Thoracic aorta (tissue), 2 donors: ENCODE measurements at places on chromosomes 4 and X. TPM values are rescaled to one million over a fixed set of nuclear protein-coding genes. Genes with fewer than 3 reads are reported as not detected.

- H3K36me3 ChIP-seq = no peaks in the 10 kb centered on the region
- H3K4me3 ChIP-seq = no peak overlapping the region
- H3K27me3 ChIP-seq = no peaks in the 10 kb centered on the region
- no peak overlapping the region for H3K27ac ChIP-seq
- DNase-seq = no peak
- H3K4me1 ChIP-seq = peaks cover 2% of the 10 kb centered on the region
Observed at GRCh38 chr4:74543231-74543781, 98.4 kb downstream of the AREG start.

Gene FRMD7
- total RNA-seq = 0.28 TPM

DNA sequence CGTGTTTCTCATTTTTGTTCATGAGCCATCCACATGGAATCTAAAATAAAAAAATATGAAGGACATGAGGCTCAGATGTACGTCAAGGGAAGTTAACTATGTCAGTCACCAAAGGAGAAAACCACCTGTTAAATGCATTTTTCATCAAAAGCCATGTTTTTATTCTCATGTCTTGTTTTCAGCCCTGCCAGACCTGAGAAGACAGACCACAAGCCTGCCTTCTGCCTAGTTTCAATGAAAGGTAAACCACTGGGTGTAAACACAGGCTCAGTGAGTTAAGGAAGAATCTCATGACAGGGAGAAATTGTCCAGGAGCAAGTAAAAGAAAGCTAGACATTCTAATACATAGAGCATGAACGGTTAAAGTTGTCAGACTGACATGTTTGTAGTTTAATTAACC lies 52.3 kb upstream of the TNIP3 start:
- H3K36me3 ChIP-seq = no peaks in the 10 kb centered on the region
- DNase-seq = no peak
- no peaks in the 10 kb centered on the region for H3K27me3 ChIP-seq
- no peaks in the 10 kb centered on the region for H3K4me1 ChIP-seq
- no peak overlapping the region for H3K27ac ChIP-seq
- no peak overlapping the region for H3K4me3 ChIP-seq

DNA sequence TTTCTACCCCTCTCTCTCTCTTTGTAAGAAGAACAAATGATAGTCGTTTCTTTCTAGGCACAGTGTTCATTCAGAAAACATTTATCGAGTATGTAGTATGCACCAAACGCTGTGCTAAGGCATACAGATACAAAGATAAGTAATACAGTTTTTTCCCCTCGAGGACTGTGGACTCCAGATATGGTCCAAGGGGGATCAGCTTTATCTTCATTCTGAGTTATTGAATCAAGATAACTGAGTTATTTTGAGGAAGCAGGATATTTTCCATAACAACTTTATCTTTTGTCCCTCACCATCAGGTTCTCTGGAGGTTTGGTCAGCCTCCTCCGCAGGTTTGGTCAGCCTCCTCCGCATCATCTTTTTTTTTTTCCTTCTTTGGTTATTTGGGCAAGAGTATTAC lies 15.0 kb downstream of the EREG start:
- H3K27me3 ChIP-seq = no peaks in the 10 kb centered on the region
- no peaks in the 10 kb centered on the region for H3K4me1 ChIP-seq
- H3K27ac ChIP-seq = no peak overlapping the region
- H3K36me3 ChIP-seq = no peaks in the 10 kb centered on the region
- H3K4me3 ChIP-seq = no peak overlapping the region
- DNase-seq = no peak

- DNase-seq = no peak
- peaks cover 3% of the 10 kb centered on the region for H3K4me1 ChIP-seq
- H3K27ac ChIP-seq = peak overlapping the region; percentile 86
- peak overlapping the region; percentile 81 for H3K4me3 ChIP-seq
Observed at GRCh38 chrX:71366674-71367256, 608 bp downstream of the TAF1 start.

DNA sequence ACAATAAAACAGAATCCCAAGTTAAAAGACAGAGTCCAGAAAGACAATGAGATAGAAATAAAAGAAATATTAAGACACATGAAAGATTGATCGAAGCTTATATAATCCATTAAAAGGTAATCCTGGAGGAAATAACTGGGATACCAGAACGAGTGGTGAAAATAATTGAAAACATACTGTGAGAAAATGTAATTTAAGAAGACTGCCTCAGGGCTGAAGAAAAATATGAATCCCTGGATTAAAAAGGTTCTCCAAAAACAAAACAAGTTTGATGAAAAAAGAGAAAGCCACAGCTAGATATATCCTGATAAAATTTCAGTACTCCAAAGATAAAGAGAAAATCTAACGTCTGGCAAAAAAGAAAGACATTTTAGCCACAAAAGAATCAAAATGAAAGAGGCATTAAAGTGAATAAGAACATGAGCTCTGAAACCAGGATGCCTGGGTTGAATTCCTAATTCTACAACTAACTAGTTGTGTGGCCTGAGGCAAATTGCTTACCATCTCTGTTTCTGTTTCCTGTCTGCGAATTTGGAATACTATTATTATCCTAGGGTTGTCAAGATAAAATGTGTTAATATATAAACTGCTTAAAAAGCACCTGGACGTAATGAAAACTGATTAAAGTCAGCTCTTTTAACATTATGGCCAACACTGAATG lies 5.5 kb downstream of the DDX60L start:
- no peaks in the 10 kb centered on the region for H3K27me3 ChIP-seq
- H3K36me3 ChIP-seq = peaks cover 4% of the 10 kb centered on the region
- no peak for DNase-seq
- H3K4me3 ChIP-seq = no peak overlapping the region
- no peaks in the 10 kb centered on the region for H3K4me1 ChIP-seq
- H3K27ac ChIP-seq = no peak overlapping the region

DNA sequence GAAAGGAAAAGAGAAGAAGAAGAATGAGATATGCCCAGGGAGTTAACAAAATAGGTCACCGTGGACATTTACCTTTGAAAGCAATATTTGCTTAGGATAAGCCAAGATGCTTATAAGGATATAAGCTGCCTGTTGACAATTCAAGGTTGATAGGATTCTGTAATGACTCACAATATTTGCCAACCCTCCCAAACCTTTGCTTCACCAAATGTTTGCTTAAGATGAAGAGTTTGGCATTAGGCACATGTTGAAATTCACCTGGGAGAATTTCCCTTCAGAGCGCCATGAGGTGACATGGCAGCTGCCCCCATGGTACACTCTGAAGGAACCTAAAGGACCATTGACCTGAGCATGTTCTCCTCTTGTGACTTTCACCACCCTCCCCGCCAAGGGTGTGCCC lies 4.6 kb downstream of the PALLD start:
- H3K36me3 ChIP-seq = no peaks in the 10 kb centered on the region
- H3K27me3 ChIP-seq = no peaks in the 10 kb centered on the region
- no peak overlapping the region for H3K4me3 ChIP-seq
- no peaks in the 10 kb centered on the region for H3K4me1 ChIP-seq

Gene GPRASP2
- 8.1 TPM for total RNA-seq

- no peak overlapping the region for H3K4me3 ChIP-seq
- no peaks in the 10 kb centered on the region for H3K36me3 ChIP-seq
- H3K27ac ChIP-seq = no peak overlapping the region
- H3K27me3 ChIP-seq = no peaks in the 10 kb centered on the region
- DNase-seq = no peak
Observed at GRCh38 chr4:114062499-114062898, 83.1 kb upstream of the ARSJ start.

DNA sequence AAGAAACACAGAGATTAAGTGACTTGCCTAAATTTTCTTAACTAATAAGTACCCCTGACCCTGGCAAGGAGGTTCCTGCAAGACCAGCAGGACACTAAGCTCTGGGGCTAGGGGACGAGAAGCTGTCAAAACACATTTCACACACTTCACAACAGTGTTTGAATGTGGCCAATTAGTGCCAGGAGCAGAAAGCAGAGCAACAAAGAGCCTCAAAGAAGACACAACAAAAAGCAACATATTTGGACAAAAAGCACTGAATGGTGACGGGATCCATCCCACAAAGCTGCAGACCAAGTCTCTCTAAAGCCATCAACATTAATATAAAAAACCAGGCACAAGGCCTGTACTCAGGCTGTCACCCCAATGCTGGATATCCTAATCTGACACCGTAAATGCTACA lies 361.9 kb upstream of the RASGEF1B start:
- H3K27me3 ChIP-seq = no peaks in the 10 kb centered on the region
- no peak for DNase-seq
- H3K4me3 ChIP-seq = no peak overlapping the region
- no peaks in the 10 kb centered on the region for H3K36me3 ChIP-seq
- no peak overlapping the region for H3K27ac ChIP-seq

DNA sequence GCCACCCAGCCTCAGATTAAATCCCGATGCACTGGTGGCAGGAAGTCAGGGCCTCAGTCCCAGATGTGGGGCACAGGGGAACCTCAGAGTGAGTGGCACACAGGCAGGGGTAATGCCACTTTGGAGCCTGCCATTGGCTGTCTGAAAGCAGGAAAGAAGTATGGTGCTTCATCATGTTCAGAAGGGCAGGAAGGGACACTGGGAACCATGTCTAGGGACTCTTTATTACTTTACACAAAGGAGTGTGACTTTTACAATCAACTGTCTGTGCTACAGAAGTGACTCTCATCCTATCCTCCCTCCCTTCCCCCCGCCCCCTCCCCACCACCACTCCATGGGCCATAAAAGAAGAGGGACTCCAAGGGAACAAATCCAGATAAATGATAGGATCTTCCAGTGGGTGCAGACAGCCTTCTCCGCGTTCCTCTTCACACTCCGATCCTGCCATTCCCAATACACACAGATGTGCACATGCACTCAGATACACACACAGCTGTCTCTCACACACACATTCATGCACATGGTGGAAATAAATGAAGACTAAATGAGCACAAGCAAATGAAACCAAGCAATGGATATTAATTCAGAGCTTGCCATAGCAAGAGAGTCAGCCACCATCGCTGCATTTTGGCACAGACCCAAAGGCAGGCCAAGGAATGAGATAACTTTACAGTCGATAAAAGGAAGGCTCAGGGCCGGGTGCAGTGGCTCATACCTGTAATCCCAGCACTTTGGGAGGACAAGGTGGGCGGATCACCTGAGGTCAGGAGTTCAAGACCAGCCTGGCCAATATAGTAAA lies 2.5 kb upstream of the TMEM154 start:
- H3K4me1 ChIP-seq = no peaks in the 10 kb centered on the region
- H3K27me3 ChIP-seq = no peaks in the 10 kb centered on the region
- H3K27ac ChIP-seq = no peak overlapping the region
- no peak overlapping the region for H3K4me3 ChIP-seq
- DNase-seq = no peak

DNA sequence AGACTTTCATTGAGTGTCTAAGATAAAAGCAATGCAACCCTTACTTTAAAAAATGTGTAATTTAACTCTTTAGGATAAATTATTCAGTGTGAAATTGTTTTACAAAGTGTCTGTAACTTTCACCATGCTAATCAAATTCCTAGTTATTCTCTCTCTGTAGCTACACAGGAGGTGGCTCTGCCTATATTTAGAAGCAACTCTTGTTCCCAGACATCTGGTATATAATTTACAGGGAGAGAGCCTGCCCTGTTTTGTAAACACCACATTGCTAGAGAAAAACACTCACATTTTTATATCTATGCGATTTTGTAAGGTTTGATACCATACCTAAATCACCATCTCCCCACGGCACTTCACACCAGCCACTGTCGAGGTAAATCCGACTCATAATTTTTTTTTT lies 35.5 kb upstream of the SPATA4 start:
- H3K4me3 ChIP-seq = no peak overlapping the region
- H3K27ac ChIP-seq = no peak overlapping the region
- DNase-seq = no peak
- no peaks in the 10 kb centered on the region for H3K36me3 ChIP-seq
- H3K27me3 ChIP-seq = no peaks in the 10 kb centered on the region

DNA sequence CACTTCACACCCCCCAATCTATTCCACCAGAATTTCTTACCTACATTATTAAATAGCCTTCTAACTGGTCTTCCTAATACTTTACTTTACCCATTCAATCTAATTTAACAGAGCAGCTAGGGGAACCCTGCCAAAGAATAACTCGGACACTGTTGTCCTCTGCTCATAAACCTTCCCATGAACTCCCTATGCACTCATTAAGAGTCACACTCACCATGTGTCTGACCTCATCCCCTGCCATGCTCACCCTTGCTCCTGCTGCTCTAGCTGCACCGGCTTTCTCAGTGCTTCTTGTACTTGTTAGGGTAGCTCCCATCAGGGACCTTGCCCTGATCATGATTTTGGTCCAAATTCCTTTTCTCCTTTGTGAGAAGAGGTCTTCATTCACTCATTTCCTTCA lies 54.6 kb upstream of the GUCY1A1 start:
- peaks cover 11% of the 10 kb centered on the region for H3K4me1 ChIP-seq
- no peak overlapping the region for H3K4me3 ChIP-seq
- no peaks in the 10 kb centered on the region for H3K36me3 ChIP-seq

GRCh38 chrX:81120258-81120935 lies 81.3 kb downstream of the HMGN5 start:
- DNase-seq = no peak
- peak overlapping the region; percentile 47 for H3K27ac ChIP-seq
- H3K4me1 ChIP-seq = no peaks in the 10 kb centered on the region
- H3K4me3 ChIP-seq = peak overlapping the region; percentile 82
- H3K36me3 ChIP-seq = no peaks in the 10 kb centered on the region
- H3K27me3 ChIP-seq = no peaks in the 10 kb centered on the region

DNA sequence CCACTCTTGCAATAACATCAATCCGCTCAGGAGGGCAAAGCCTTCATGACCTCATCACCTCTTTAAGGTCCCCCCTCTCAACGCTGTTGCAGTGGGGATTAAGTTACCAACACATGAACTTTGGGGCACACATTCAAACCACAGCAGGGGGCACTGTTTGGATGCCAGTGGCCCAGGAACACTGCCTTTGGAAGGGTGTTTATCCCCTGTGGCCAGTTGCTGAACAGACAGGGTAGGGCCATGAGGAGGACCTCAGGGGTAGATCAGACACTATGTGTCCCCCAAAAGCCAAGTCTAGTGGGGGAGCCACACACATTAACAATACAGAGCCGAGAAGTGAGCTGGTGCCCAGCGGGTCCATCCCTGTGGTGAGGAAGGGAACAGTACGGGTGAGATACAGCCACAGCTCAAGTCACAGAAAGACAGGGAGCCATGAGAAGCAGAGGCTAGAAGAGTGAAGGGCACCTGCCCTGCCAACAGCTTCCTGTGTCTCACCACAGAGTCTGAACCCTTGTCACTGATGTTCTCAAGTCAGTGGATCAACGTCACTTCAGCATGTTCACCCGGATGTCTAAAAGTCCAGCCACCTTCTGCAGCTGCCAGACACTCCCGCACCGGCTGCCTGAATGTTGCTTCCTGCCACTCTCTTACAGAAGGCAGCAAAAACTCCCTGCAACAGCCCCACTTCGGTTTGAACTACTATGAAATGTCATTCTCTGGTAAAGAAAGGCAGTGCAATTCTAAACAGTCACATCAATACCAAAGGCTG lies 19.9 kb upstream of the MXD4 start:
- no peaks in the 10 kb centered on the region for H3K4me1 ChIP-seq
- no peaks in the 10 kb centered on the region for H3K27me3 ChIP-seq
- no peaks in the 10 kb centered on the region for H3K36me3 ChIP-seq
- H3K27ac ChIP-seq = no peak overlapping the region
- DNase-seq = no peak

GRCh38 chr4:120971884-120972283 lies 49.4 kb upstream of the PRDM5 start:
- H3K4me3 ChIP-seq = no peak overlapping the region
- DNase-seq = no peak
- H3K27ac ChIP-seq = no peak overlapping the region
- no peaks in the 10 kb centered on the region for H3K27me3 ChIP-seq
- no peaks in the 10 kb centered on the region for H3K4me1 ChIP-seq

Gene NONO
- total RNA-seq = 168 TPM

GRCh38 chr4:143575331-143575730 lies 61.8 kb downstream of the SMARCA5 start:
- H3K27ac ChIP-seq = no peak overlapping the region
- H3K4me3 ChIP-seq = no peak overlapping the region
- H3K36me3 ChIP-seq = no peaks in the 10 kb centered on the region
- no peaks in the 10 kb centered on the region for H3K27me3 ChIP-seq
